ENCODE measurements at places on chromosomes 7 and 10.

DNA sequence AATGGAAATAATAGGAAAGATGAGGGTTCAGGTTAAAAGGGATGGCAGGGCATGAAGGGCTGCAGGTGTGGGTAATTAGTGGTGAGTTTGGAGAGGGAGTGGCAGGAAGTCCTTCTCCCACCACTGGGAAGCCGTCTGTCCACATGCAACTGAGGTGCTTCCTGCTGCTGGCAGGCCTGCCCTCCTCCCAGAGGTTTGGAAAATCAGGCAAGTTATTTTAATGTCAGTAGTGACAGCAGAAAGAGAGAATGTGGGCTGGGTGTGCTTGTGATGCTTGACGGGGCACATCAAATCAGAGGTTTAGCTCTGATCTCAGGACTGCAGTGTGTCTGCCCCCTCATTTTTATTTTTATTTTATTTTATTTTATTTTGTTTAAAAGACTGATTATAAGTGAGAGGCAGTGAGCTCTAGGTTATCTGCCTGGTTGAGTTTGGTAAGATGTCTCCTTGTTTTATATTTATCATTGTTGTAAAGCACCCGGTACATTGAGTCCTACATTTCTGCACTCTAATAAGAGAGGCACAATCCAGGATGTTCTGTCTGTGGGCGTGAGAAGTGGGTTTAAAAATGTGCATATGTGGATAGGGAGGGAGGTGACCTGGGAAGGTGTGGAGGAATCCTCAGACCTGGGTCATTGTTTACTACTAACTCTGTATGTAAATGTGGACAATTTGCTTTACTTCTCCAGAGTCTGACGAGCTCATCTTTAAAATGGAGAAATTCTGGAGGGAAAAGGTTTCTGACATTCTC, 504.4 kb downstream of the LRMDA start:
- DNase-seq, result no peak

DNA sequence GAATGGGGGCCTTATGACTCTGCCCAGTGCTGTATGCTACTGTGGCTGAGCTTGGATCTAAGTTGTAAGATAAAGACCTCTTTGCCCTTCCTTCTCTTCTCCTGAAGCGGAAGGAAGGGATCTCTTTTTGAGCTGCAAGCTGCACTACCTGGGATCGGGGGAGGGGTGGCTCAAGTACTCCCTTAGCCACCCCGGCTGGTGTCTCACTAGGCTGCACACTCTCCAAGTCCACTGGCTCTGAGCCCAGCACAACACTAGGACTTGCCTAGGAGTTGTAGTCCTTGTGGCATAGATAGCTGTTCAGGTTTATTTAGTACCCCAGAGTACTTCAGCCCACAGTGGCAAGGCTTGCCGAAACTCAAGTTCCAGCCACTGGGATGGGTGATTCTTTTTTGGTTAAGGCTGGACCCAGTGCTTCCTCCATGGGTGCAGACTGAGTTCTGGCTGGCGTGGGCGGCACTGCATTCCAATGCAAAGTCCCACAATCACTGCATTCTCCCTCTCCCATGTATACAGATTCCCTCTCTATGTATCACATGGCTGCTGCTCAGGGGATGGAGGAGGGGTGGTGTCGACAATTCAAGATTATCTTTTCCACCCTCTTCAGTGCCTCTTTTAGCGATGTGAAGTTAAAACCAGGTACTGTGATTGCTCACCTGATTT, 76.2 kb upstream of the SLC25A13 start:
- DNase-seq, result no peak

DNA sequence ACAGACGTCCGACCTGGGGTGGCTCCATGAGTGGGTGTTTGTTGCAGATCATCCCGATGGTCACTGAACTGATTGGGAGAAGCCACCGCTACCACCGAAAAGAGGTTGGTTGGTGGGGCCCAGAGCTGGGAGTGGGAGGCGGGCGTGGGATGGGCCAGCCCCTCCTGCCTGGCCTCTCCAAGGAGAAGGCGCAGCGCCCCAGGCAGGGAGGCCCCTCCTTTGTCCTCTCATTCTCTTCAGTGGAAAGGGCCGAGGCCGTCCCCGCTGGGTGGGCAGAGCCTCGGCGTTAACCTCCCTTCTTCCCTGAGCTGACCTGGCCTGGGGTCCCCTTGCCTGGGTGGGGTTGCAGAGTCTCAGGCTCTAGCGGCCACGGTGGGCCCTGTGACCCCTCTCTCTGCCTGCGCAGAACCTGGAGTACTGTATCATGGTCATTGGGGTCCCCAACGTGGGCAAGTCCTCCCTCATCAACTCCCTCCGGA, 5.2 kb downstream of the MTG1 start:
- DNase-seq, result no peak

DNA sequence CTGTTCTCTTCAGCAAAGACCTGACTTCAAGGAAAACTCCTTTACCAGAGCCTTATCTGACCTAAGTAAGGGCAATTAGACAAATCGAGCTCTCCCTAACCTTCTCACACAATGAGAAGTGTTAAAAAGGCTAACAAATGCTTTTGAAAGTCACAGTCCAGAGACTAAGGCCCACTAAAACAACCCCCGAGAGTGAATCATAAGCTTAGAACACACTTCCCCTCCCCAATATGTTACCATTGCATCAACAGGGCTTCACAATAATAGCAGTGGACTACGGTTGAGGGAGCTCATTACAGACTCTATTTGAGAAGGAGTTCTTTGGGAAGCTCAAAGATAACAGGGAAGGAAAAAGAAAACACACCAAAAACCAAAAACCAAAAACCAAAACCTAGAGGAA, 28.6 kb upstream of the ZEB1 start:
- no peak for DNase-seq

DNA sequence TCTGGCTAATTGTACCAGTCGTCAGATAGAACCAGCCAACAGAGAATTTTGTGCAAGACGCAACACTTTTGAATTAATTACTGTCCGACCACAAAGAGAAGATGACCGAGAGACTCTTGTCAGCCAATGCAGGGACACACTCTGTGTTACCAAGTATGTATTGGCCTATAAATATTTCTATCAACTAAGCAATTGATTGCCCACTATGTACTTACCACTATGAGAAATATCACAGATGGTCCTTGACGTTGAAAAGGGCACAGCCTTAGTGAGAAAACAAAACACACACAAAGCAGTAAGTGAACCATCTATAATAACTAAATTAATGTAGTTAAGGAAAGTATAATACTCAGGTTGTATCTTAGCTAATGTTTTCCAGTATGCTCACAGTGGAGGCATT, 60.0 kb downstream of the ANLN start:
- DNase-seq, result no peak

DNA sequence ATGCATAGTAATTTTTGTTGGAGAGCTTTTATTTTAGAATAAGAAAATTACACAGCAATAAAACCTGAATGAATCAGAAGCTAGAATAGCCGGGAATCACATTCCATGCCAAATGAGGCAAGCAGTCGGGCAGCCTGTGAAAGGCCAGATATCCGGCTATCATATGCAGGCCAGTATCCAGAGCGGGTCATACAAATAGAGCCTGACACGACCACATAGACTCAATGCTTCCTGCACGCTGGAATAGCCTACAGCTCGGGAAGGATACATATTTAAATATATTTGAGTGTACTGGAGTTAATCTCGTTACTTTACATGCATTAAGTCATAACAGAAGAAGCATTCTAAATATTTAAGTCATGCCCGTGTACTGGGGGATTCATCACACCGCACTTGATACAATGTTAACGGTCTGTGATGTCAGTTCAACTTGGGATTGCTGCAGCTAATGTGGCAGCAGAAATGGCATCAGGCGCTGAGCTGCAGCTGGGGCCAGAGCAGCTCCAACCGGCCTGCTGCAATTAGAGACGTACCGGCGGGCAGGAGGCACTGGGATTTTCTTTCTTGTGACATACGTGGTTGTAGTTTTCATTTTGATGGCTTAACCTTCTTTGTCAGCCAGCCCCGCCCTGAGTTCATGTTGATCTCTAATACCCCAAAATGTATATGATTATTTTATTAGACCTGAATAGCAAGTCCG, 112.0 kb downstream of the EBF3 start:
- no peak for DNase-seq
